ENCODE measurements at places on chromosomes 5 and 9. TPM values are rescaled to one million over a fixed set of nuclear protein-coding genes. Genes with fewer than 3 reads are reported as not detected.

Gene SPINK1
- not detected for total RNA-seq

Gene DPYSL3
- 414 TPM for total RNA-seq

DNA sequence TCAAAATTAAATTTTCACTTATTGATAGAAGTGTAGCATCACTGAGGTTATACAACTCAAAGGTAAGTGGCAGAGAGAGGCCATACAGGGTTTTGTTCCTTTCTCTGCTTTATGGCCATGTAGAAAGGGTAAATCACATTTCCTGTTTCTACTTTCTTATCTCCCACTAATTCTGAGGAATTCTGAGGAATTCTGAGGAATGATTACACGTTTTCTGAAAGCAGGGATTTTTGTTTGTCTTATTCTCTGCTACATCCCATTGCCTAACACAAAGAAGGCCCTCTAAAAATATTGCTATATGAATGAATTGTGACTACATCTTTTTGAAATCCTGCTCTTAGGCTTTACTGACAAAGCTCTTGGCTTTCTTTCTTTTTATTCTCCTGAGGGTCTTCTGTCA, 516.9 kb upstream of the ZNF608 start:
- DNase-seq: no peak

DNA sequence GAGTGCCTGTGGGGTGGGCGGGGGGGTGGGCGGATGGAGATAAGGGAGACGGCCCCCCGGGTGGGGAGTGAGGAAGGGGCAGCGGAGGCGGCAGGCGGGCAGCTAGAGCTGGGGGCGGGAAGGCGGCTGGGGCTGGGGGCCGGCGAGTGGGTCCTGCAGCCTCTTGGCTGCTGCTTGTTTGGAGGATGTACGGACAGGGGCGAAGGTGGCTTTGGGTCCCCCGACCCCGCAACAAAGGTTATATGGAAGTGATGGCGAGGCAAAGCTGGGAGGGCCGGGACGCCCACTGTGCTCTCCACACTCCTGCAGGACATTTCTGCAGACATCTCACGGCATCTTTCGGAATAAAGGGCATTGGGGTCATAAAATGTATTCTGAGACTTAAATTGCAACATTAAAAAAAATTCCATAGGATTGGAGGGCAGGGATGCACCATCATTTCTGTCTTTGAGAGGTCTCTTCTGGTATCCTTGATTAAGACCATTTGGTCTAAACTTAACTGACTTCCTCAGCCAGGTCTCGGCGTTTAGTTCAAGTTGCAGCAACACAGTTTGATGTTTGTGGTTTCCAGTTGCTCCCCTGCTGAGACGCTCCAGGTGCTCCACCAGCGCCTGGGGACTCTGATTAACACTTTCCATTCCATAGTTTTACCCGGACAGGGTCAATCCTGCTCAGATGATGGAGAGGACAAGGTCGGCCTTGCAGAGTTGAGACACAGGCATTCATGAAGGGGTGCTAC, 101.6 kb upstream of the SSBP2 start:
- DNase-seq: peak; percentile 65

GRCh38 chr9:129962889-129963703, 79.9 kb downstream of the FNBP1 start:
- DNase-seq: peak; percentile 21

DNA sequence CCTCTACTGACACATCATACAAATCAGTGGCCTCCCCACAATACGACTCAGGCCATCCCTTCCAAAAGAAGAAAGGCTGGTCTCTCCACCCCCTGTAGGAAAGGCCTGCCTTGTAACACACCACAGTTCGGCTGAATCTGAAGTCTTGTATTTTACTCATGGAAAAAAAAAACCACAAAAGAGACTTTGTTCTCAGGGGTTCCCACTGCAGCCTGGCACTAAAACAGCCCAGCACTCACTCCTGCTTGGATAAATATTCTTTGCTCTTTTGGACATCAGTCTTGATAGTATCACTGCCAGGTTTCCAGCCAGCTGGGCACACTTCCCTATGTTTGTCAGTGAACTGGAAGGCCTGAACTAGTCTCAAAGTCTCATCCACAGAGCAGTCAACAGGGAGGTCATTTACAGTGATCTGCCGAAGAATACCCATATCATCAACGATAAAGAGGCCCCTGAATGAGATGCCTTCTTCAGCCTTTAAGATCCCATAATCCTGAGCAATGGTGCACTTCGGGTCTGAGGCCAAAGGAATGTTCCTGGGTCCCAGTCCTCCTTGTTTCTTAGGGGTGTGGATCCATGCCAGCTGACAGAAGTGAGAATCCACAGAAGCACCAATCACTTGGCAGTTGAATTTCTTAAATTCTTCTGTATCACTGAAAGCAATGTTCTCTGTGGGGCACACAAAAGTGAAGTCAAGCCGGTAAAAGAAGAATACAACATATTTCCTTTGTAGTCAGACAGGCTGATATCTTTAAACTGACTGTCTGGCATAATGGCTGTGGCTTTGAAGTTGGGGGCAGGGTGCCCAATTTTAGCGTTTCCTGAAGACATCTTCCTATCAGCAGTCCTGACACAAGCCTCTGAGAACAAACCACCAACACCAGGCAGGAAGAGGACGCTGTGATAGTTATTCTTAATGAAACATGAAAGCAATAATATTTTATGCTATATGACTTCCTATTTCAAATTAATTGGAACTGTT, 198.1 kb downstream of the LURAP1L start:
- DNase-seq: no peak

- no peak for DNase-seq
Observed at GRCh38 chr5:29307478-29307877, 1886.0 kb upstream of the CDH6 start.

DNA sequence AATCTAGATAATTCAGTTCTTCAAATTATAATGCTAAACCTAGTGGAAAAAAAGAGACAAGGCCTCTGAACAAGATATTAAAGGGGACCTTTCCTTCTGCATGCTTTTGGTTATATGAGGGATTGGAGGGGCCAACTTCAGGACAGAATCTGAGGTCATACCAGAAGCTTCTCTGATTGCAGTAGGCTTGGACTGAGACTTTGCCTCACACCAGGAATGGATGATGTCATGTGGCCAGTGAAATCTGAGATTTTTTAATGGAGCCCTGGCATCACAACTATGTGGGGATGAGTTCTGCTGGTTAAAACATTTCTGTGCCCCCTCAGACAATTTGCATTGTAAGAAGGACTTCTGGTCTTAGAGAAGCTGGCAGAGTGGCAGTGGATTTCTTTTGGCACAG, 88.6 kb downstream of the ANGPTL2 start:
- DNase-seq: no peak
